ENCODE measurements at places on chromosomes 7 and 10.

- DNase-seq: no peak
These were observed 777.5 kb upstream of the POM121L12 start for GRCh38 chr7:52257890-52258289.

DNA sequence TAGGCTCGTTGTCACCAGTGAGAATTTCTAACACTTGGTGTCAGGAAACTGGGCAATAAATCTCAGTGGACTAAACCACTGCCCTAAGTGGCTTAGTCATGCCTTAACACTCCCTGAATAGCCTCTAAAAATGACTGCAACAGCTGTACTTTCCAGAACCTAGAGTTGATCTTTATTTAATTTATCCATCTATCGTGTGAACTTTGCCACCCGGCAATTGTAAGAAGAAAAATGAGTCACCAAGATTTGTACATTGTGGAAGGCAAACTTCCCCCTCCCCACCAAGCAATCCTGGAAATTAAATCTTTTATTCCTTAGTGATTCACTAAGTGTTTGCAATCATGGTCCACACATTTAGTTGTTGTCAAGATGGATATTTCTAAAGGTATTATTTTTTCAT lies 47.1 kb downstream of the NXPH1 start:
- DNase-seq: no peak

GRCh38 chr10:1003884-1004670 lies 15.8 kb downstream of the GTPBP4 start:
- no peak for DNase-seq

- DNase-seq: no peak
These were observed 977 bp downstream of the TMEM248 start for GRCh38 chr7:66921918-66922486.

DNA sequence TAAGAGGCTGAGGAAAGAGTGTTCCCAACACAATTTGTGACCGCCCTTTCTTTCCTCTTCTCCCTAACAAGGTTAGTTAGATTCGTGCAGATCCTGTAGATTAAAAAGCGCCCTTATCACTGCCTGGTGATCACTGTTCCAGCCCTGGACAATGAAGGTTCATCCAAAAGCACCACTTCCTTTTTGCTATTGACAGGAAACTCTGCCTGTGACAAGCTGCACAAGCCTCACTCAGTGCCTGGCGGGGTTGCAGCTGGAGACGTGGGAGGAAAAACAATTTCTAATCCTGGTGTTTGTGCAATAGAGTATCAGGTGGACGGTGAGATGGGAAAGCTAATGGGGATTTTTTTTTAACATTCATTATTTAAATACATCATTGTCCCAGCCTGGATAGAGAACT lies 105.9 kb upstream of the CAV2 start:
- no peak for DNase-seq

GRCh38 chr10:57008189-57008588 lies 647.1 kb upstream of the ZWINT start:
- no peak for DNase-seq

DNA sequence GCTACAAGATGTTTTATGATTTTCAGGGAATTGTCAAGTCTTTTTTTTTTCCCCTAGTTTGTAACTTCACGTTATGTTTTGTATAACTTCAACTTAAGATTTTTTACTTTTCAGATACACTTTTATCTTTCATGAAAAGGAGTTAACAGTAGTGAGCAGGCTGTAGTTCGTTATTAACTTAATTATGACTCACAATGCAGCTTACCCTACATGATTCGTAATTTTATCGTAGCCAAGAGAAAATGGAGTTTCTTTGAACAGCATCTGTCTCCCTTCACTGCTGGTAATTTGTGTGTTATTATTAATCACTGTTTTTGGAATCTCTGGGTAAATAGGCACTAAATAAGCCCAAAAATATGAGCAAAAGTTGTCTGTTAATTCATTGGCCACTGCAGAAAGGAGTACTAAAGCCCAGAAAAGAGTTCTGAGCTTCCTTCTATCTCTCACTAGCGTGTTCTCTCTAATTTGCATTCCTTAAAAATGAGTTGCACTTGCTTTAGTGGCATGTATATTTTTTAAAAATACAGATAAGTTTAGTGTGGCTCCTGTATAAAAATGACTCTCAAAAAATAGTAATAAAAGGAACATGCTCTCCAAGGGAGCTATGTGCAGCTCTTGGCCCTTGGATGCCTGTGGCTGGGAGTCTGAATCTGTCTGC lies 36.1 kb downstream of the RALA start:
- peak; percentile 24 for DNase-seq

- peak; percentile 66 for DNase-seq
These were observed 170.2 kb downstream of the SKAP2 start for GRCh38 chr7:26694141-26694540.

GRCh38 chr10:31606841-31607240 lies 287.8 kb downstream of the ZEB1 start:
- DNase-seq: no peak

- no peak for DNase-seq
These were observed 57.5 kb downstream of the CAMK2B start for GRCh38 chr7:44267719-44268421.

GRCh38 chr7:25860275-25861163 lies 291.5 kb upstream of the NFE2L3 start:
- DNase-seq: peak; percentile 56

DNA sequence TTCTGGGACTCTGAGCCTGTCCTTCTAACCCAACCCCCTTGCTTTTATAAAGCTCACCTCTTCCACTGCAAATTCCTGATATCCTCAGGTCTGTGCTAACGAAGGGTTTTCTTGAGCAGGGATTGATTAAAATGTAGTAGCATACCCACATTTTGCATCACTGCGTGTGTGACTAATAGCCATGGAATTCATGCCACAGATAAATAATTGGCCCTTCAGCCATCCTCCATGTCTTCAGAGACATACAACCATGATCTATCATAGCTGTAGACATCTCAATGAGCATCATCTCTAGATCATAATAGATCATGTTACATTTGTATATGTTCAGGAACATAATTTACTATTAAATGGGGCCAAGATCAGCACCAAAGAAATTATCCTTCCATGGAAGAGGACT lies 990.3 kb downstream of the KCNMA1 start:
- DNase-seq: peak; percentile 20

GRCh38 chr7:26580711-26581110 lies 283.7 kb downstream of the SKAP2 start:
- no peak for DNase-seq

- DNase-seq: no peak
These were observed 9.4 kb upstream of the GATA3 start for GRCh38 chr10:8044908-8045725.

GRCh38 chr10:5563991-5564536 lies 39.3 kb downstream of the CALML3 start:
- DNase-seq: peak; percentile 63

DNA sequence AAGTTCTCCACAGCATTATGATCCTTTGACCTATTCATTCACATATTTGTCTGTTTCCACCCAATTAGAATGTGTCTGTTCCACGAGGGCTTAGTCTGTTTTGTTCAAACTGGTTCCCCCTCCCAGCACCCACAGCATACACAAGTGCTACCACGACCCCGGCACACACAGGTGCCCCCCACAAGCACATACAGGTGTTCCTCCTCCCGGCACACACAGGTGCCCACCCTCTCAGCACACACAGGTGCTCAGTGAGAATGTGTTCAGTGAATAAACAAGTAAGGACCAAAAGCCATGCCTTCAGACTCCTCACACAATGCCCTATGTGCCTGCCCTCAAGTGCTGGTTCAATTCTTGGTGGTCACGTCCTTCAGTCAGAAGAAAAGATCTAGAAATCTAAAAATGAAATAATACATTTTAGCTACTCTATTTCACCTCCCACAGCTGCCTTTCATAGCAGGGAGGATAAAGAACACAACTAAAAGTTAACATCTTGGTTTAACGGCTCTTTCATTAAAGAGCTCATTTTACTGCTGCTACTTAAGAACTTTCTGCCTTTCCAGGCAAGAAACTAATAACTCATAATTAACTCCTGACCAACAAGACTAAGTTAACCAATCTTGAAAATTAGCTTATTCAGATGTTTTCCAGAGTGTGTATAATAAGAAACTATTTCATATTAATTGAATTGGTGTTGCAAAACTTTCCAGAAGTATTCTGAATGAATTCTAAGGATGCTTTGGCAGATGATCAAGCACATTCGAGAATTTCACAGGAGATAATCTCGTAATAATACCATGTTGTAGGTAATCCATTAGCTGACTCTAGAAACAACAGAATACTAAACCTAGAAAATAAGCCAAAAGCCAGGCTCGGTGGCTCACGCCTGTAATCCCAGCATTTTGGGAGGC lies 2.3 kb downstream of the DNMBP start:
- DNase-seq: peak; percentile 69

DNA sequence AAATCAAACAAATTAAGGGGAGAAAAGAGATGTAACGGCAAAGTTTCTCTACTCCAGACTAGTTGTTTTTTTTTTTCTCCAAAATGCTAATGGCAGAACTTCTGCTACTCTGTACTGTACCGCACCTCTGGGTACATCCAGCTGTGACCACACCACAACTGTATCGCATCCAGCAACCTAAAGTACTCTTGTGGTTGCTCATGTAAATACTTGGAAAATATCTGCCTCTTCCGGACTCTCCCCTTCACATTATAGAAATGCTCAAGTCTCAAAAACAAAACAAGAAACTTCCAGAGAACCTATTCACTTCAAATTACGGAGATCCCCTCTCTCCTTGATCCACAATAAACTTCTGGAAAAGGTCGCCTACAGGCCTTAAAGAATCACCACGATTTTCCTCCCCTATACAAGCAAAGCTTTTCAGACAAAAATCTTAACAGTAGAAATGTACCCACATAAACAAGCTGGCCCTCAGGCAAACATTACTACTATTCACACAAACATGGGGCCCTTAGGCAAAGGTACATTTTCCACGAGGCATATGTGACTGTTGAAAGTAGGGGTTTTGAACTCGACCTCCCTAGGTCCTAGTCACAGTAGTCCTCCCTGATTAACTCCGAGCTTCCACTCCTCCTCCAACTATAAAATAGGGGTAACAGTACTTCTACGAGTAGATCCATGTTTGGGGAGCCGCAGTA lies 222.9 kb upstream of the MKLN1 start:
- DNase-seq: peak; percentile 56

- DNase-seq: no peak
These were observed 415.1 kb downstream of the CCSER2 start for GRCh38 chr10:84743483-84743882.

DNA sequence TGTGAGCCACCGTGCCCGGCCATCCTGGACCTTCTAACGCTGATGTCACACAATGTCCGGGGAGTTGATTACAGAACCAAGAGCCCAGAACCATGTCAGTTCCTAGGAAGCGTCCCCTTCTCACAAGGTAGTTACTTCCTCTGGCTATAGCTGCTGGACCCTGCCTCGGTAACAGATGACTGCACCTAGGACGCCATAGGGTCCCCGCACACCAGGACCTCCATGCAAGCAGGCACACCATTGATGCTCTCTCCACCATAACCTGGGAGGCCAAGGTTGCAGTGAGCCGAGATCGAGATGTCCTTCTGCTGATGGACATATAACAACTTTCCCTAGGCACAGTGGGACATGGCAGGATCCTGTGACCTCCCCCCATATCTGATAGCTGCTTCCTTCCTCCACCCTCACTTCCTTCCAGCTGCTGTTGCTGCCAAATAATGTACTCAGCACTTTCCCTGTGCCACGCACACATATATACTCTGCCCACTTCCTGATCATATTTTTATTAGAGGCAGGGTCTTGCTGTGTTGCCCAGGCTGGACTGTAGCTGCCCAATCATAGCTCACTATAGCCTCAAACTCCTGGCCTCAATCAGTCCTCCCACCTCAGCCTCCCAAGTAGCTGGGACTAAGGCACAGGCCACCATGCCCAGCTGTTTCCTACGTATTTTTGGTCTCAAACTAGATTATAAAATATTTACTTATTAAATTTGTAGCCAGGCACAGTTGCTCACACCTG lies 3.5 kb upstream of the SNX8 start:
- no peak for DNase-seq

All from AG10803 (cell line).